ENCODE measurements at places on chromosomes 4 and X.

DNA sequence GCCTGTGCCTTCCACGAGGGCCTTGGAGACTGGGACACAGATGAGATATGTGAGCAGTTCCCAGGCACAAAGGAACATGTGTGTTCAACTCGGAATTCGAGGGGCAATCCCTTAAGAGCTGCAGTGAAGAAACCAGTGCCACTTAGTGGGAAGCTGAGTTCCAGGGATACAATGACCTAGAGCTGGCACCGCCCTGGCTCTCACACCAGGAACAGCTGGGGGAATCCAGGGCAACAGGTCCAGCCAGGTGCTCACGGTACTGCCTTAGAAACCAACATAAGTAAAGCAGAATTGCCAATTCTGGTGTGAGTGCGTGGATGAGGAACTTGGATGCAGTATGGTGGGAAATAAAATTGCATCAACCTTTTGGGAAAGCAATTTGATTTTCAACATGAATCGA is 122.9 kb downstream of the AFAP1 start:
- no peak for DNase-seq

GRCh38 chrX:15769300-15769954 is 20.9 kb upstream of the ZRSR2 start:
- no peak for DNase-seq

DNA sequence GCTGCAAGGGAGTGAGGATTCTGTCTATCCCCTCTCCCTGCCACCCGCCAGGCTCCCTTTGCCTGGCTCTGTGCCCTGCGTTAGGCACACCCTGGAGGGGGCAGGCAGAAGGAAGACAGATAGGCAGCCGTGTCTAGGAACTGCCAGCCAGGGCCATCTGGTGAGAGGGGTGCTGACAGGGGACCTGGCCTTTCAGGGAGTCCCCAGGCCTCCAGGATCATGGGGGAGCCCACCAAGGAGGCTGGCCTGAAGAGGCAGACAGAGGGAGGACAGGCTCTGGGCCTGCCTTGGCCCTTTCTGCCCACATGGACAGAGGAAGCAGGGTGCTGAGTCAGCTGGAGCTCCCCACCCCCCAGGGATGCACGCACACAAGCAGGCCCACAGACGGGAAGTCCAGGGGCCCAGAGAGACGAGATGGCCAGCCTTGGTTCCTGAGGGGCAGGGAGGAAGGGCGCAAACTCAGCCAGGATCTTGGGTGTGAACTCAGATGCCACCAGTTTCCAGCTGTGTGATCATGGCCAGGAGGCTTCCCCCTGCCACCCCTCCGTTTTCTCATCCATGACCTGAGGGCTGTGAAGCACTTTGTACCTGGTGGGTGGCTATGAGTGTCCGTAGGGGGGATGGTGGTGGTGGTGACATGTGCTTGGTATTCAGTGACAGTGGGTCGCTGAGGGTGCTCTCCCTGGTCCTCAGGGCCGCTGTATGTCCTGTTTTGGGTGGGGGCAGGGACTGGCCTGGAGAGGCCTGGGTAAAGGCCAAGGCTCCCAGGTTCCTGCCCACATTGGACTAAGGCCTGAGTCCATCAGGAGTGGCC is 1.8 kb downstream of the SH3BP2 start:
- DNase-seq: peak; percentile 74

DNA sequence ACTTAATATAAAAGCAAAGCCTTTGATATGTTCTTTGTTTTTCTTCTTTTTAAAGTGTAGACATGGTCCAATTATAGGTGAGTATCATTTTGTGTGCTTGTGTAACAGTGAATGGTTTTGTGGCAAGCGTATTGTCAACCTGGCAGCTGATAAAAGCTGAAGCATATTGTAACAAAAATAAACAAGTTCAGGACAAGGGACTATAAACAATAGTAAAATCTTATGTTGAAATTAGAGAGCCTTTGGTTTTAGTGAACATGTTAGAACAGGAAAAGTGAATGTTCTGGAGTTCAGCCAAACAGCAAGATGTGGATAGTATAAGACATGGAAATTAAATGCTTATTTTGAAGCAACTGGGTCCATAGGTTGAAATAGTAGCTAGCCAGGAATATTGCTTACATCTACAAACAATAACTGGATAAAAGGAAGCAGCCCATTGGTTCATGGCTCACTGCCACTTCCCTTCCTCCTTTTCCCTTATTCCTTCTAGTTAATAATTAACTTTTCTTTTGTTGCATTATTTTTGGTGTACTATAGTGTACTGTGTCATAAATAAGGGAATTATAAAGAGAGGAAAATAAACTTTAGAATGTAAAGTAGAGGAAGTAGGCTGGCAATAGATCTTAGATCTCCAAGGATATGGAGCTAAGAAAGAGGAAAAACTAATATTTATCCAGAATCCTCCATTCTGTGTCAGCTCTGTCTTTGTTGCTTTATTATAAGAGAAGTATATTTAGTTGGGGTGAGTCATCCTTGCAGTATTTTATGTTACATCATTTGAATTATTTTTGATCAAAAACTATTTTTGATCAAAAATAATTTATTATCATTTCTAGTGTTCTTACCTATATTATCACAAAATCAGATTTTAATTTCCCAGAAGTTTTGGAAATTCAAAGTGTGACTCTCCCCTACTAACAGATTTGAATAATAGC is 65.6 kb downstream of the MRPL1 start:
- no peak for DNase-seq

Measured in NB4 (cell line).